Stimulated activated naive B cell treated with anti-CD40 and anti-IgM and Interleukin-4, amounts not matched to agents 10 μg/mL and 1 μg/mL and 100 μg/mL, for 72 hours (primary cell): ENCODE measurements at places on chromosomes 3 and 15.

GRCh38 chr3:72295962-72296450 lies 511.1 kb upstream of the PROK2 start:
- DNase-seq: no peak

DNA sequence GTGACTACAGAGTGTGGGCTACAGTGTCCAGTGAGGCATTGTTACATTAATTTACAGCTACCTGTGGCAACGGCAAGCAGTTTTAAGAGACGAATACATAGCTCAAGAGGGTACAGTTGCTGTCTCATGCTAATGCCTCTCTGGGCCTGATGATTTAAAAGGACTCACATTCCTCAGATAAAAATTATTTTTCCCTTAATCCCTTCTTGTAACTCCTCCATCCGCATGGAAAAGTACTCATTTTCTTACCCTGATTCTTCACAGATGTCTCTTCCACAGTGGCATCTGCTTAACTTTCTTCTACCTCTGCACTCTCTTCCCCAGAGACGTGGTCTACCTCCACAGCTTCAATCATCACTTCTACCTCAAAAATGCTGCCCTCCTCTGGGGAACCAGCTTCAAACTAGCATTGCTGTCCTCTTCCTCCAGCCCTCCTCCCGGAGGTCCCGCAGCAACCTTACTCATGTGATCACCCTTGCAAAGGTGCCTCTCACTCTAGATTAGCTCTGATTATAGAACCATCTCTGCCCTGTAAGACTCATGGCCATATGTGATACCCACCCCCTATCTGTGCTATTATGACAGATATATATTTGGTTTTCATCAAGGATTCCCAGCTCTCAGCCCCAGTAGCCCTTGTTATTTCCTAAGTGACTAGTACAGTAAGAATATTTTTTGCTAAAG lies 21.4 kb upstream of the ABHD17C start:
- DNase-seq: no peak

DNA sequence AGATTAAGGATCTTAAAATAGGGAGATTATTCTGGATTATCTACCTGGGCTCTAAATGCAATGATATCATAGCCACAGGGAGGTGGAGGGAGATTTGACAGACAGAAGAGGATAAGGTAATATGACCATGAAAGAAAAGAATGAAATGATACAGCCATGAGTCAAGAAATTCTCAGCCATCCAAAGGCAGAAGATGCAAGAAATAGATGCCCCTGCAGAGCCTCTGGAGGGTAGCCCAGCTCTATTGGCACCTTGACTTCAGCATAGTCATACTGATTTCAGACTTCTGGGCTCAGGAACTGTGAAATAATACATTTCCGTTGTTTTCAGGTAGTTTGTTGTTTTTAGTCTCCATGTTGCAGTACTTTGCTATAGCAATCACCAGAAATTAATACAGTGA lies 31.9 kb upstream of the FOXB1 start:
- DNase-seq: no peak

DNA sequence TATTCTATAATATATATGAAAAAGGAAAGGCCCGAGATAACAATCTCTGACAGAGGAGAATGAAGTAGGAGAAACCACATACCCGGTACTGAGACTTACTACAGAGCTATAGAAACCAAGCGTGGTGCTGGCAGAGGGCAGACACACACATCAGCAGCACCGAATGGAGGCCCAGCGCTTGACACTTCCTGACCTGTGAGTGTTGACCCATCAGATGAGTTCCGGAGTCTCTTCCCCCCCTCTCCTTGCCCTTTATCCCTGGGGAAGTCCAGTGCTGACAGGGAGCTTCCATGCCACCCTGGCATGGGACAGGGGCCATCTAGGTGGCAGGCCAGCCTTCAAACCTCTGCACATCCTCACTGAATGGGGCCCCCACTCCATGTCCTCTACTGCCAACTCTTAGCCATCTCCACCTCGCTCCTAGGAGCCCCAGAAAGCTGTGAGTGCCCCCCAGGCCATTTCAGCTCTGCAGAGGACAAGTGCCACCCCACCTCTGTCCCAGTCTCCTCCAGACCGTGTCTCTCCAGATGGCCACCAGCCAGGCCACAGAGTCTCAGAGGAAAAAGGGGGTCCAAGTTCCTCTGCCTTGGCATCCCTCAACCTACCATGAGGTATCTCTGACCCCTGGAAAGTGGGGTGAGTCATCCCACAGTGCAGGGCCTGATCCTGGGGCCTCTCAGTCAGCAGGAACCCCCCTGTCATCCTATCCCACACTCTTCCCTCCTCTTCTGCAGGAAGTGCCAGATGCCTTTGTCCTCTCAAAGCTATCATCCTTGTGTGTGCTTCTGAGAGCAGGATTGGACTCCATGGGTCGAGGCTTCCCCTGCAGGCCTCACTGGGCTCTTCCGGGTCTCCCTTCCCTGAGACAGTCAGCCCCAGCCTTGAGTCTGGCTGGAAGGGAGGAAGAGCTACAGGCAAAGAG lies 116.5 kb upstream of the ALDH1A3 start:
- DNase-seq: no peak

DNA sequence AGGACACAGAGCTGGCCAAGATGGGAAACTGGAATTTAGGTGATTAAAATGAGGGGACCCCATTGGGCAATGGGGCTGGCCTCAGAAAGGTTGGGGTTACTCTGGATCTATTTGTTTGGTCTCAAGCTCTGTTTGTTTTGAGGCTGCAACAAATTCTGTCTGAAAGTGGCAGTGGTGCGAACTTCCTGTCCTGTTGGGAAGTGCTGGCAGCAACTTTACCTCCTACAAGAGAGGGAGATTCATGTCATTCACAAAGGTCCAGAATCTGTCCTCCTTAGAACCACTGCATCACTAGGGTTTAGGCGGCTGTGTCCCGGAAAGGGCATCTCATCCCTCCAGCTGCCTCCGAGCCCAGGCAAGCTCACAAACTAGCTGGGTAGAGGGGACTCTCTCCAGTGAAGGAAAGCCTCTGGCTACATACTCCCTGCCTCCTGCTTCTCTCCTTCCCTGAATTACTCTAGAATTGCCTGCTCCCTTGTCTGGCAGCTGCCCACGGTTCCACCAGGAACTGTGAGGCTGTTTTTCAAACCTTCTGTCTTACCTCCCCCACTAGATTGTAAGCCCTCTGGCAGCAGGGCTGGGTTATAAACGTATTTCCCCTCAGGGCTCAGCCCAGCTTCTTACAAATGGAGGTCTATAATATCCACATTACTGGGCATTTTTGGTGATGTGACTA lies 23.6 kb downstream of the MEGF11 start:
- no peak for DNase-seq

DNA sequence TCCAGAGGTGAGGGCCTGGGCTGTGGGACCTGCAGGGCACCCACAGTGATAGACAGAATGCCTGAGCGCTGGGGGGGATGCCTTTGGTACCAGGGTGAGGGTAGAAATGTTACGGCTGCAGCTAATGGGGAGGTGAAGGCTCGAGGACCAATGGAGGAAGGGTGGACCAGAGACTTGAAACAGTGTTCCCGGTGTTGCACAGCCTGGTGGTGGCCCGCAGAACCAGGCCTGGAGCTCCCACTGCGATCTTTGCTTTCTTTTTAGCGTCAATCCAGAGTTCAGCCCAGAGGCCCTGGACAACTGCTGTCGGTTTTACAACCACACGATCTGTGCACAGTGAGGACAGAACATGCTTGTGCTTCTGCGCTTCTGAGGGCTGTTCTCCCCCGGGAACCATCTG lies 36.8 kb upstream of the PDE8A start:
- DNase-seq: no peak

GRCh38 chr3:29618395-29619282 lies 337.8 kb downstream of the RBMS3 start:
- DNase-seq: no peak

DNA sequence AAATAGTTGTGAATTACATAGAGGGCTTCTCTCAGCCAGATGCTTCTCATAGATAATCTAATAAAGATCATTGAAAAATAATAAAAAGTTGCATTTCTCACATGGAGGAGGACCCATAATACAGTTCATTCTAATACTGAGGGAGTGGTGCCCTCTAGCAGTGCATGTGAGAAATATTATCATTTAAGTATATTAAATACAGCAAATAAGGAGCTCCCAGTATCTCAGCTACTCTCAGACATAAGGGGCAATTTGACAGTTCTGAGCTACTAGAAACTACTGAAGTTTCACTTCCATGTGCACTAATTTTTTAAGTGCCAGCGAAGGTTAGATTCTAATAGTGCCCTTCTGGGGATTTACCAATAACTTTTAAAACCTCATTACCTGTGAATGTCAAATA lies 188.3 kb downstream of the IL5RA start:
- no peak for DNase-seq
